ENCODE measurements at places on chromosomes 3 and 15.

- no peak for DNase-seq
Measured at GRCh38 chr15:88603885-88604284, 17.3 kb upstream of the AEN start.

DNA sequence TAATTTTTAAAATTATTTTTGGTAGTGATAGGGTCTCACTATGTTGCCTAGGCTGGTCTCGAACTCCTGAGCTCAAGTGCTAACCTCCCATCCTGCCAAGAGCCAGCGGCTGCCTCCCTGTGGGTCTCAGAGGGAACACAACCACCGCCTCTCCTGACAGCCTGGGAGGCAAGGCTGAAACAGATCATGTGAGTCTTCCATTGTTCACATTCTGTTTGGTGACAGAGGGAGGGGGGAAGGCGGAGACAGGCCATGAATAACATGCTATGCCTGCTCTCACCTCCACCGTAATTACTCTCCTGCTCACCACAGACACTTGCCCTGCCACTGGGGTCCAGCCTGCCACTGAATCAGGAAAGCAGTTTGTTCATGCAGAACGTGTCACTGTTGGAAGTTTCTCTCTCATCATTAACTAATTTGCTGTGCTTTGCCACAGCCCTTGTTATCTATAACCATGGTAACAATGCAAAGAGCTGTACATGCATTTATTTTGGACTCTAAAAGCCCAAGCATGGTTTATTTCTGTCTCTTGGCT, 78.4 kb upstream of the RASGRF1 start:
- DNase-seq = no peak

- no peak for DNase-seq
Measured at GRCh38 chr3:25817638-25818037, 27.7 kb downstream of the OXSM start.

- DNase-seq = no peak
Measured at GRCh38 chr3:184814214-184814613, 2.2 kb downstream of the VPS8 start.

- DNase-seq = no peak
Measured at GRCh38 chr3:65664446-65664845, 374.3 kb downstream of the MAGI1 start.

DNA sequence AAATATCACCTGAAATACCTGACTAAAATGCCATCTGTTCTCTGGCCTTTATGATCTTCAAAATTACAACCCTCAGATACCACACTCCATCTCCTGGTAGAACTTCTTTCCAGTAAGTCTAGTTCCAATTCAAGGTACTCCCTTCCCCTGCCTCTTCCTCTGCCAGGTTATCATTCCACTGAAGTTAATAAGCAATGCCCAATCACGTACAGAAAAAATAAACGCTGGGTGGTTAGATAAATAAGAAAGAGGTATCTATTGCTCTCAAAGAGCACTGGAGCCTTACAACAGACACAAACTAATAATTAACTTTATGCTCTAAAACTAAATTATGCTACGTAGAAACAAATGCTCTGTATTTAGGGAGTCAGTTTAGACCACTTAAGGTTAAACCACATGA, 112.5 kb downstream of the MYO9A start:
- DNase-seq = no peak

DNA sequence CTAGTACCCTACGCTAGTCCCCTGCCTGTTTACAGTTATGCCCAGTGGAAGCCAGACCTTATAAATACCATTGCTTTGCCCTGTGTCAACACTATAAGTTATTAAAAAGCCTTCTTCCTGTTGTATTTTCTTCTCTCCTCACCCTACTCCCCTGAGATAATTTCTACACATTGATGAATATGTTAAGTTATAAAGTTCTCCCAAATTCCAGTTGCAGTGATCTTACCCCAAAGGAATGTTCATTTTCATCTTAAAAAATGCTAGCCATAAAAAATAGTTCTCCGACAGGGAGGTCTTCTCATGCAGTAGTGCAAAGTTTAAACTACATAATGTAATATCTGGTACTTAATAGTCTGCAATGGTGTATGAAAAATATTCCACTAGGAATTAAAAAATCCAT, 58.6 kb downstream of the MAP2K5 start:
- DNase-seq = no peak

GRCh38 chr15:34070003-34070402, 31.0 kb upstream of the AVEN start:
- no peak for DNase-seq

DNA sequence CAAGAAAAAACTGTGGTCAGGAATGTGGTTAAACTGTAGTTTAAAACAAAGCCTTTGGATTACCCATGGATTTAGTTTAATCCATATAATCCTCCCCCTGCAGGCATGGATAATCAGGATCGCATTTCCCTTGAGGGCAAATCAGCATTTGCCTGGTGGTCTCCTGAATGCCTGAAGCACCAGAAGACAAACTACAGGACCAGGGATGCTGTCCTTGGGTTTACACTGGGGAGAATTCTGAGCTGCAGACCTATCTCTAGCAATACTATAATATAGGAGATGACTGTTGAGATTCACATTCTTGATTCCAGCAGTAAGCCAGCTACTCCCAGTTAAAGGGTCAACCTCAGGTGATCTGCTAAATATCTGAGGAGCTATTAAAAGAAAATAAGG, 10.6 kb downstream of the PIK3CB start:
- no peak for DNase-seq

- no peak for DNase-seq
Measured at GRCh38 chr3:144409319-144409718, 437.7 kb downstream of the DIPK2A start.

- DNase-seq = no peak
Measured at GRCh38 chr3:151878465-151878864, 5.0 kb downstream of the SUCNR1 start.
